Endothelial cell of coronary artery (primary cell): ENCODE measurements at places on chromosomes 7 and 10. TPM values are rescaled to one million over a fixed set of nuclear protein-coding genes. Genes with fewer than 3 reads are reported as not detected.

CFAP70 gene
- total RNA-seq: 0.19 and 0.27 TPM in 2 replicates

CHCHD3 gene
- total RNA-seq: 77.7 and 93.8 TPM in 2 replicates

CFAP69 gene
- total RNA-seq: 2.2 and 2.4 TPM in 2 replicates

MUC3A gene
- total RNA-seq: under 0.01 TPM in 1 of 2 replicates, not detected in the other

WASHC2C gene
- 35.4 and 40.2 TPM in 2 replicates for total RNA-seq

PYROXD2 gene
- total RNA-seq: 4.9 and 6.2 TPM in 2 replicates

ZNF680 gene
- 7.3 and 13.6 TPM in 2 replicates for total RNA-seq
